Stimulated activated CD4-positive, alpha-beta T cell treated with anti-CD3 and anti-CD28 coated beads, Interleukin-1b, Interleukin-23, amount 100 ng/mL, for 48 hours (primary cell): ENCODE measurements at places on chromosomes 12 and 14.
A peak's percentile ranks its signal among the peaks of the same experiment; 100 is the strongest.

DNA sequence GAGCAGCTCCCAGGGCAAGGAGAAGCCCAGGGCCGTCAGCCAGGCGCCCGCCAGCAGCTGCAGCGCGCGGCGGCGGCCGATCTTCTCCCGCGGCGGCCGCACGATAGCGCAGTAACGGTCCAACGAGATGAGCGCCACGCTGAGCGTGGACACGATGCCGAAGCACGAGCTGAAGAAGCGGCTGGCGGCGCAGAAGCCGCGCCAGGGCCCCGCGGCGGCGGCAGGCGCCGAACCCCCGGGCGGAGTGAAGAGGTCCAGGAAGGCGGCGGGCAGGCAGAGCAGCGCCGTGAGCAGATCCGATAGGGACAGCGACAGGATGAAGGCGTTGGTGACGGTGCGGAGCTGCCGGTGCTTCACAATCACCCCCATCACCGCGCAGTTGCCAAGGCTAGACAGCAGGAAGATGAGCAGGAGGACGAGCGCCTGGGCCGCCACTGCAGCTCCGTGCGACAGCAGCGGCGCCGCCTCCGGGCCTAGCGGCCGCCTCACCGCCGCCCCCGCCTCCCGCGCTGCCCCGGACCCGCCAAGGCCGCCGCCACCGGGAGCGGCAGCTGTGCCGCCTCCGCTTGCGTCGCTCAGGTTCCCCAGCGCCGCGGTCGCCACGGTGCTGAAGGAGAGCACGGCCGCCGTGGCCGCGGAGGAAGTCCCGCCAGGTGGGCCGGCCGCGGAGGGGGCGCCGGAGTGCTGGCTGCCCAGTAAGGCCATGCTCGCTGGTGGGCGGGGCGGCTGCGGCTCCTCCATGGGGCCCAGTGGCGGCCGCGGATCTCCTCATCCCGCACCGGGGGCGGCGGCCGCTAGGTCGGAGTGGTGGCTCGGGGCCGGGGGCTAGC lies 479 bp downstream of the GPR135 start:
- DNase-seq, result peak; percentile 41

- peak; percentile 1 for DNase-seq
Measured at GRCh38 chr14:63438065-63438757, 105.0 kb downstream of the PPP2R5E start.

- DNase-seq, result no peak
Measured at GRCh38 chr14:103185051-103186029, 62.1 kb downstream of the TNFAIP2 start.

GRCh38 chr12:110254971-110255540 lies 26.0 kb upstream of the ATP2A2 start:
- DNase-seq, result no peak

DNA sequence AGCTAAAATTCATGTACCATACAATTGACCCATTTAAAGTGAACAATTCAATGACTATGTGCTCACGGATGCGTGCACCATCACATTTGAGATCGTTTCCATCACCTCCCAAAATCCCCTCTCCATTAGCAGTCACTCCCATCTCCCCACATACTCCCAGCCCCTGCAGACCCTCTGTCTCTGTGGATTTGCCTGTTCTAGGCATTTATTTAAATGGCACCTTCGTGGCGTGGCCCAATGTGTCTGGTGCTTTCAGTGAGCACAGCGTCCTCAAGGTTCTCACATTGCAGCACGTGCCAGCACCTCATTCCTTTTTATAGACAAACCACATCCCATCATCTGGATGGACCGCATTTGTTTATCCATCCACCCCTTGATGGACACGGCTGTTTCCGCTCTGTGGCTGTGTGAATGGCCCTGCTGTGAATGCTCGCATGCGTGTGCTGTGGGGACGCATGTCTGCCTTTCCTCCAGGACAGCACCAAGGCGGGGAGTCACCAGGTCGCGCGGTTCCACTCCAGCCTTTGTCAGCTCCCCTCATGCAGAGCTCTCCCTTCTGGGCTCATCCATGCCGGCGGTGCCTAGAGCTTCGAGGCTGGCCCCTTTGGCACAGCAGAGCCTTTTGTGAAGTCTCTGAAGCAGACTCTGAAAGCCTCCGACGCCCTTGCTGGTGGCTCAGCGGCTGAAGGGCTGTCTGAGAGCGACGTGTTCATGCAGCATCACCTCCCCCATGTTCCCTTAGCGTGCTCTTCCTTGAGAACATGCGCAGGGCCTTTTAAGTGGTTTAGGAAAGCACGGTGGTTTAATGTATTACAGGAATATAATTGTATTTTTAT lies 184.4 kb downstream of the KIF26A start:
- DNase-seq, result no peak

DNA sequence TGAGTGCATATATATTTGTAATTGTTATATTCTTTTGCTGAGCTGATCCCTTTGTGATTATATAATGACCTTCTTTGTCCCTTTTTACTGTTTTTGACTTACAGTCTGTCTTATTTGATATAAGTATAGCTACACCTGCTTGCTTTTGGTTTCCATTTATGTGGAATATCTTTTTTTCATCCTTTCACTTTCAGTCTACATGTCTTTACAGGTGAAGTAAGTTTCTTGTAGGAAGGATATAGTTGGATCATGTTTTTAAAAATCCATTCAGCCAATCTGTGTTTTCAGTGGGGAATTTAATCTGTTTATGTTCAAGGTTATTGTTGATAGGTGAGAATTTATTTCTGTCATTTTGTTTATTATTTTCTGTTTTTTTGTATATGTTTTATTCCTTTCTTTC lies 12.1 kb downstream of the GZMH start:
- DNase-seq, result no peak

GRCh38 chr14:101738703-101739320 lies 22.7 kb upstream of the PPP2R5C start:
- no peak for DNase-seq

- no peak for DNase-seq
Measured at GRCh38 chr14:104066719-104067295, 18.7 kb upstream of the ASPG start.

DNA sequence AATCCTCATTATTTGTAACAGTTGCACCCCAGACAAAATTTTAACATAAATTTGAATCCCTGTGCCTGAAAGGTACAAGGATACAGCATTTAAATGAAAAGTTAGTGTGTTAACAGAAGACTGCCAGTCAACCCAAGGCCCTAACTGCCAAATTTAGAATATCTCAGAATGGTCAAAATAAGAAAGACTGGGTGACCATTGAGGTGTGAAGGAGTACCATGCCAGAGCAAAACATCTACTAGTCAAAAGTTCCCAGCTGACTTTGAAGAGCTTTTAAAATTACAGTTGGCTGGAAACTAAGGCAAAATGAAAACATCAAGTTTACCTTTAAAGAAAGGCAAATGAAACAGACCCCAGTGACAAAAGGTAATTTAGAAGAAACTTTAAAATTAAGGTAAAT lies 18.4 kb downstream of the SAV1 start:
- DNase-seq, result no peak

DNA sequence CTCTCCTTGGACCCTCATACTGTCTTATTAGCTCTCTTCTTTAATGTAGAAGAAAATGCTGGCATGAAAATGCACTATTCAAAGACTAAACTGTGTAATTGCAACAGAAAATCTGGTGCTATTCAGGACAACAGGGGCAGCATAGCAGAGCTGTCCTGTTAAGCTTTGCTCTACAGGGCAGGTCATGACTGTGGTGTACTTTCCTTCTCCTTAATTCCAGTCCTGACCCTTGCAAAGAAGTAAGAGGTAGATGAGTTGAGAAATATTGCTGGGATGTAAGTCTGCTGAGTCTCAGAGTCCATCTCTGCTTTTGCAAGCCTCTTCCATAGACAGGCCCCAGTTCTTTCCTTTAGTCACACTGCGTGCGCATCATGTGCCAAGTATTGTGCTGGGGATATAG lies 52.6 kb upstream of the STK38L start:
- DNase-seq, result no peak

DNA sequence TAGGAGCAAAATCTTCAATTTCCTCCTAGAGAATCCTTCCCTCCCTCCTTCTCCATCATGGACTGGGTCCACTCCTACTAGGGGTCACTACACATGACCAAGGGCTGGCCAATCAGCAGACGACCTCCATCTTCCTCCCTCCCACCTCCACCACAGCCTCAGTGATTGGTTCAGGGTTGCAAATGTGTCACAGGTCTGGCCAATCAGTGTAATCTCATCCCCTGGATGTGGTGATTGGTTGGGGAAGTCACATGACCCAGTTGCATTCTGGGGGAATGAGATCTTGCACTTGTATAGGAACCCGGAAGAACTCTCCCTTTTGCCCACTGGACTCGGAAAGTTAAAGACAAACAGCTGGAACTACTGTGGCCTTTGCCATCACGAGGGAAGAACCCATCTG lies 169.2 kb downstream of the PIWIL1 start:
- no peak for DNase-seq

GRCh38 chr12:119319638-119320037 lies 14.9 kb upstream of the CCDC60 start:
- no peak for DNase-seq

DNA sequence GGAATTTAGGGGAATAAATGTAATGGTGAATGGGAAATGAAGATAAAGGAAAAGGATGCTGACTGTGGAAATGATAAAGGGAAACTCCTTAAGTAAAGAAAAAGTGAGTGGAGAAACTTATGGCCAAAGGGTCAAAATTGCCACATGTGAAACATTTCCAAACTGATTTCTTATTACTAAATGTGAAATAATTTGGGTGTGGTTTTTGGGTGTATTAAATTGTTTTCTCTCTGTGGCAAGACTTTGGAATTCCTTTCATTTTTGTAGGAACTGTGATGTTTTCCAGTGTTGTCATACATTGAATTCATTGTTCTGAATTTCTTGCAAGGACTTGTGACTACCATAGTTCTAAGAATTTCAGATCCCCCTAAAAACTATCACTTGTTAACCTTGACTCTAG lies 1891.5 kb upstream of the SEL1L start:
- no peak for DNase-seq

GRCh38 chr12:25764409-25764808 lies 194.1 kb upstream of the RASSF8 start:
- no peak for DNase-seq

DNA sequence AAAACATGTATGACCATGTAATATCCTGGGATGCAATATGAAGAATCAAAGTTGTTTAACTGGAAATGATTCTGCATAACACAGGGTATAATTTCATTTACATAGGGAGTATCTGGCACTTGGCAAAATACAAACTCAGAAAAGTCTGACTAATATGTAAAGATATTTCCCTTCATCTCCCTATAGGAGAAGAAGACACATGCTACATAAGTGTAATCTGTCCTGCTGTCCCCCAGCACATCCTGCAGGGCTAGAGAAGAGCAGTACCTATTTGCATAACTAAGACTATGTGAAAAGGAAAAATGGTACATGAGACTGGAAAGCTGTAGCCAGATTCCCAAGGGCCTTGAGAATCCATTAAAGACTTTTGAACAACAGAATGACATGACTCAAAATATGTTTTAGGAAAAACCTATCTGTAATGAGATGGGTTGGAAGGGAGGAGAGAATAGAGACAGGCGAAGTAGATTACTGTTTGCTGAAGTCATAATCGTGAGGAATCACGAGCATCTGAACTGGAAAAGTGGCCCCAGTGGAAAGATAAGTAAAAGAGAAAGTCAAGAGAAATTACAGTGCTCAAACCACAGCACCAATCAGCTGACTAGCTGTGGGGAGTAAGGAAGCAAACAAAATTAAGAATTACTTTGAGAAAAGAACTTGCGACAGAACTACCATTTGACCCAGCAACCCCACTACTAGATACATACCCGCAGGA lies 155.1 kb upstream of the HMGA2 start:
- DNase-seq, result no peak

DNA sequence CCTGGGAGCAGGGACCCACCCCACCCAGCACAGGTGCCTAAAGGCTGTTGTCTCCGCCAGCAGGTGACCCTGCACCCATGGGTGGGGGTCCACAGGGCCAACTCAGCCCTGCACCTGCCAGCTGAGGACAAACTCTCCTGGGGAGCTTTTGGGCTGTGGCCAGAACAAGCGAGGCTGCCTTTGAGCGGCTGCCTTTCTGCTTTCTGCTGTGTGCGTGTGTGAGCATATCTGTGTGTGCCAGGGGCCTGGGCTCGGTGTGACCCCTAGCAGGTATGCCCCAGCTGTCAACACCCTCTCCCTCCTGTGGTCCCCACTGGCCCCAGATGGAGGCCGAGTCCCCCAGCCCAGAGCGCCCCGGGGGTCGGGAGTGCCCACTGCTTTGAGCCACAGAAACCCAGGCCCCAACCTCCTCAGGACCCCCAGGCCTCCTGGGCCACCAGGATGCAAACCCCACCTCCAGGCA lies 25.9 kb upstream of the GPR132 start:
- no peak for DNase-seq

DNA sequence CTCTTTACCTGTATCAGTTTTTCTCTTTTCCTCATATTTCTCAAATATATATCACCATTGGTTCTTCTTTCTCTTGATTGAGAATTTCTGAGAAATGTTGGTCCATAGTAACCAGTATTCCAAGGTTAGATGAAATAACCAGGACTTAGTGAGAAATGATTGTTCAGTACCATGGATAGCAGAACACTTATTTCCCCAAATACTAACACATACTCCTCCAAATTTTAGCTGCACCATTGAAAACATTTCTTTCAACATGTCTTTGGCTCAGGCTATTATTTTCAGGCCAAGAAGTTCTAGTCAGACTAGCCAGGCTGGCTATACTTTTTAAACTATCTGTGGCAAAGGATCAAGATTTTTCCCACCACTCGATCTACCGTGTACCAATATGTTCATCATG lies 113.3 kb downstream of the PTPRO start:
- DNase-seq, result no peak

DNA sequence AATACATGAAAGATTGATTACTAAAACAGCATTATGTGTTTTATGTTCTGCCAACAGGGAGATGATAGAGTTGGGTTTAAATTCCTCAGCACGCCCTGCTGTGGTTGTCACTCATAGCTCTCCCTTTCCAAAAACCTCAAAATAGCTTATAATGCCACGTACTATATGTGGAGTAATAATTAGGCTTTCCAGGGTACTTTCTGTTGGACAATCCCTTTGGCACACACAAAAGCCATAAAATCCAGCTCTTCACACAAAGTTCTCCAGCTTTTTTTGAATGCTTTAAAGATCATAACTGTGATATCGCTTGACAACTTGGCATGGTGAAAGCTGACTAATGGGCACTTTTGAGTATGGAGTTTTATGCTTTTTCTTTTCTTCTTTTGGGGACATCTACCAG lies 145.3 kb upstream of the DCN start:
- no peak for DNase-seq
